Activated naive CD4-positive, alpha-beta T cell treated with anti-CD3 and anti-CD28 coated beads, Interleukin-2, amount 10 ng/mL, durations not matched to agents 7 days and 5 days (primary cell): ENCODE measurements at places on chromosomes 1 and 21.
A peak's percentile ranks its signal among the peaks of the same experiment; 100 is the strongest.

DNA sequence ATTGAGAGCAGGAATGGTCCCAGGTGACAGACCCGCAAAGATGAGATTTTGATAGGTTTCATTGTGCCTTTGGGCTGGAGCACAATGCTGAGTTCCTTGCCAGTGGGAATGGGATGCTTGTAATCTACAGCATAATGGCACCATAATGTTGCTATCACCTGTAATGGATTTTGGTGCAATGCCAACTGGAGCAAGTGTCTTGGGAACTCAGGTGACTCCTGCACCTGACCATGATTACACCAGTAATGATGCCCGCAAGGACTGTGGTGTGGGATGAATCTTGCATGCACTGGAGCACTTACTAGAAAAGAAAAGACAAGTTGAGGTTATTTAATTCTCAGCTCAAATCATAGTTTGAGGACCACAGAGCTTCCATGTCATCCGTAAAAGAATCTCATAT lies 96.7 kb downstream of the PTPRU start:
- DNase-seq: no peak

- no peak for DNase-seq
Observed at GRCh38 chr1:57206038-57206437, 217.8 kb downstream of the DAB1 start.

- DNase-seq: no peak
Observed at GRCh38 chr1:32884032-32884372, 2.3 kb upstream of the HPCA start.

DNA sequence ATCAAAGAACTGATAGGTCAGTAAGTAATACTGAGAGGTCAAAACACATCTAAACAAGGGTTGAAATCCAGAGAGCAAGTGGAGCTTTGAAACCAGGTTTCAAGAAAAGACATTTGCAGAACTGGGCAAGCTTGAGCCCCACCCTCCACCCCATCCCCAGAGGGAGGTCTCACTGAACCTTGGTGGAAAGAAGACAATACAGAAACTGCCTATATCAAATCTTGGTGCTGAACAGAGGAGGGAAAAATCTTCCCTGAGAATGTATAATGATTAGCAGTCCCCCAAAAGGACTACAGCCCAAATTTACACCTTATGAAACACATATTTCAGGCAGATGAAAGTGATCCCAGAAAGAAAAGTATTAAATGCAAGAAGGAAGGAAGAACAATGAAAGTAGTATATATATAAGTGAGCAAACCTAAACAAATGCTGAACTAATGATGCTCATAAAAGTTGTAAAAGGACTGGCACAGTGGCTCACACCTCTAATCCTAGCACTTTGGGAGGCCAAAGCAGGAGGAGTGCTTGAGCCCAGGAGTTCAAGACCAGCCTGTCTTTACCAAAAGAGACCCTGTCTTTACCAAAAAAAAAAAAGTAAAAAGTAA lies 12.4 kb downstream of the ZBTB17 start:
- DNase-seq: no peak

GRCh38 chr1:79281442-79281841 lies 274.9 kb upstream of the ADGRL4 start:
- DNase-seq: no peak

DNA sequence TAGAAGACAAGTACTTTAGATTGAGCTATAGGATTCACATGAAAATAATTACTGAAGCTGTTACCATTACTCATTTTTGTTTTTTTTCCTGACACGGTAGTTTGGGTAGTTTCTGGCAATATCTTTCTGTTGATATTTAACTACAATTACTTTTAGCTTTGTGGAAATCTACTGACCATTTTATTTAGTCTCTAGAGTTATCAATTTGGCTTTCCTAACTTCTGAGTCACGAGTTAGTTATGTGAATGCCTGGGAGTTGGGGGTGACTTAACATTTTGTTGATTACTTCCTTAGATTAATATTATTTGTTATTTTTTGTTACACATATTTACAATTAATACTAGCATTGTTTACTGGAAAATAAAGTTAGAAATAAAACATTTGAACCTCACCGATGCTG lies 160.6 kb downstream of the HMCN1 start:
- no peak for DNase-seq

DNA sequence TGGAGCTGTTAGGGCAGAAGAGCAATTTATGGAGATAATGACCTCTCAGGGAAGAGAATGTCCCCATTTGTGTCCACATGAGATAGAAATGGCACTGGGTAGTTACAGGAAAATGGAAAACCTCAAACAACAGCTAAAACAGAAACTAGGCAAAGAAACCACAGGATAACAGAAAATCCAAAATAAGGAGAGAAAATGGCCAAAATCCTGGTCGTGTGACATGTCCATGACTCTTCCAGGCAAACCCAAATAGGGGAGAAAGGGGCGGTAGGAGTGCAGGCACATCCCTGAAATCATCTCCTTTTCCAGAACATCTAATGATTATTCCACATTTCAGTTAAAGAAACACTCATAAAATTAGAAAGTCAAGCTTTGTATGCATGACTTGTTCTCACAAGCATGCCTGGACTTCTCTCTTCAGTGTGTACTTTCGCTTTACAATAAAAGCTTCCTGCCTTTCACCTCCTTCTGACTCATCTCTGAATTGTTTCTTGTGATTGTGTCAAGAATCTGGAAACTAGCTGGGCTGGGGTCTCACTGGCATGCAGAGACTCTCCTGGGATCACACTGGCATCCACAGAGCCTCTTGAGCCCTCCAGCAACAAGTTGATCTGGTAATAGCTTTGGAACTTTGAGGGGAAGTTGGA lies 171.4 kb upstream of the ZP4 start:
- no peak for DNase-seq

DNA sequence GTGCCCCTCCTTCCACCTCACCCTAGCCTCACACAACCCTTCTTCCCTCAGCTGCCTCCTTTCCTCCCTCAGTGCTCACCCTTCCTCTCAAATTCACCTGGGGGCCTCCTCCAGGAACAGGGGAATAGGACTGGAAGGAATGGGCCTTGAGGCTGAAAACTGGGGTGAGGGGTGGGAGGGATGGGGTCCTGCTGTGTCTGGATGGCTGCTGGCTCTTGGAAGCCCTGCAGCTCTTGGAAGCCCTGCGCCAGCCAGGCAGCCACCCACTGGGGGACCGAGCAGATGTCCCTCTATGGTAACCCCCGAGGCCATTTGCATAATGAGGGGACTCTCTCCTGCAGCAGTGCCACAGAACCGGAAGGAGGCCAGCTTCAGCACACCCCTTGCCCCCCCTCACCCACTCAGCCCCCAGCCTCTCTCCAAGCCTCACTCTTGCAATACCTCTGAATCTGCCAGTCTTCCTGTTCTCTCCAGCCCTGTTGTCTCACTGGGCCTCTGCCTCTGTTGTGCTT lies 85.2 kb downstream of the KIRREL1 start:
- no peak for DNase-seq

- DNase-seq: no peak
Observed at GRCh38 chr1:53559391-53559815, 100.2 kb downstream of the DMRTB1 start.

DNA sequence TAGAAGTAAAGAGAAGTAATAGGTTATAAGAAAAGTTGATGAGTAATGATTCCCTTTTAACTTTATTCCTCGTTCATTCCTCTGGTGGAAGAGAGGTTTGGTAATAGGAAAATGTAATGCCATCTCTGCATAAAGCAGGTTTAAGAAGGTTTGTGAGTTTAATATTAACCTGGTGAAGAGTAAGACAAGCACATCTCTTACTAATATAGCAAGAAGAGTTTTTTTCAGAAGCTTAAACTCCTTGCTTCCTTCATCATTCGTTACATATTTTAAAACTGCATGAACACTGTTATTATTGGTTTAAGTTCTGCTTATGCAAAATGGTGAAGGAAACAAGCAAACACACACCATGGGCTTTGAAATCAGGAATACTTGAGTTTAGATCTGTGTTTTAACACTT lies 9.2 kb upstream of the PLA2G4A start:
- DNase-seq: no peak

- DNase-seq: peak; percentile 73
Observed at GRCh38 chr1:161119092-161119903, 1.4 kb downstream of the NIT1 start.

- DNase-seq: peak; percentile 40
Observed at GRCh38 chr1:202145068-202145743, 669 bp upstream of the ARL8A start.

DNA sequence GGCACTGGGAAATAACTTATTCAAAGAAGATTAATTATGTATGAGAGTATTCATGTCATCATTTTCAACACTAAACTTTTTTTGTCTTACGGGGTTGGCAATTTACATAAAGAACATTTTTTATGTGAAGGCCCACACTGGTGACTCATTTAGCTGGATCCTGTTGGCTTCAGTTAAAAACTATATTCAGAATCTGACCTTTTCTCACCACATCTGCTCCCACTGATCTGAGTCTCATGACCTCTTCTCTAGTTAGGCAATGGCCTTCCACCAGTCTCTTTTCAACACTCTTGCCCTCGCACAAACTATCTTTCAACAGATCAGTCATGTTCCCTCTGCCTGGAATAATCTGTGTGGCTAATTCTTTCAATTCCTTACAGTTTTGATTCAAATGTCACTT lies 53.4 kb downstream of the TMPRSS15 start:
- DNase-seq: no peak

GRCh38 chr1:164969253-164969652 lies 387.3 kb downstream of the LMX1A start:
- no peak for DNase-seq

GRCh38 chr1:36782785-36783184 lies 251.5 kb downstream of the GRIK3 start:
- no peak for DNase-seq

DNA sequence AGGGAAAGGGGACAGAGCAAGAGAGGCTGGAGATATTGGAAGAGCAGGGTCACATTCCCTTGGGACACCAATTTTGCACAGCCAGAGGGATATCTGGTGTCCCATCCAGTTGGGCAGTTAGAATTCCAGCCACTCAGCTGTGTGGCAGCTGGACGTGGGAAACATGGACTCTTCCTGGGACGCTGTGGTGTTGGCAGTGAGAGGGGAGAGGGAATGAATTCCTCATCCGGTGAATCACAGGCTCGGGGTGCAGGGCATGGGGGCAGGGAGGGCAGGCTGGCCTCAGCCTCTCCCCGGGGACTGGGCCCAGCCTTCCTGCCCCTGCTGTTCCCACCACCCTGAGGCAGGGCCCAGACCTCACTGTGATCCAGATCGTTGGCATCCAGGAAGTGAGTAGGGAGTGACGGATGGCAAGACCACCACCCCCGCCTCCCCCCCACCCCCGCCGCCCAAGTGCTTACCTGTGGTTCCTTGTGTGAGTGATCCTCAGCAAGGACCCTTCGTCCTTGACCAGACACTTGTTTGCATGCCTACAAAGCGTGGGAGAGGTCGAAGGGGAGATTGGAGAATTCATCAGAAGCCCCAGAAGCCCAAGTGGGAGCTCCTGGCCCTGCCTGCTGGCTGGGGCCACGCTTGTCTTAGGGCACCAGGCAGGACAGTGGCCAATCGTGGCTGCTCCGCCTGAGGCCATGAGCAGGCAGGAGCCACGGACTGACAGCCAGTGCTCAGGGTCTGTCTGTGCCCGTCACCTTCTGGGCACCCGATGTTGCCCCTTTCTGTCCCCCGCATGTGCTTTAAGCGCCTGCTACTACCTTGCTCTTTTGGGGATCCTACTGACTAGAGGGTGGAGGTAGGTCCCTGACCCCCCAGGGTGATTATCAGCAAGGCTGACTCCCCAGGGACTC lies 8.7 kb downstream of the WNT3A start:
- peak; percentile 4 for DNase-seq

DNA sequence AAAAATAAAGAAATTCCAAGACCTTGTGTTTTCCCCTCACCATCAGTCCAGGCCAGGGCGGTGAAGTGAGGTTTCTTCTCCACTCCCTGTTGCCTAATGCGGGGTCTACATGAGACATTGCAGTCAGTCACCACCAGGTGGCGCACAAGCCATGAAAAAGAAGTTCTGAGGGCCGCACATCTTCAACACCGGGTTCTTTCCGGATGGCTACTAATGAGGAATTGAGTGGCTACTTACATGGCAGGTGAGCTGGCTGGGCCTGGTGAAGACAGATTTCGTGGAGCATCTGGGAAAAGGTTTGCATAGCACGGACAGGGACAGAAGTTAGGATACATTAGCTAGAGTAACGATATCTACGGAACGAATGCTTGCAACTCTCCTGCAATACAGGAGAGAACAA lies 15.8 kb upstream of the S100A11 start:
- DNase-seq: peak; percentile 89

- DNase-seq: peak; percentile 37
Observed at GRCh38 chr1:220271706-220272046, 577 bp downstream of the RAB3GAP2 start.

GRCh38 chr1:66436378-66437135 lies 97.4 kb upstream of the SGIP1 start:
- peak; percentile 56 for DNase-seq

DNA sequence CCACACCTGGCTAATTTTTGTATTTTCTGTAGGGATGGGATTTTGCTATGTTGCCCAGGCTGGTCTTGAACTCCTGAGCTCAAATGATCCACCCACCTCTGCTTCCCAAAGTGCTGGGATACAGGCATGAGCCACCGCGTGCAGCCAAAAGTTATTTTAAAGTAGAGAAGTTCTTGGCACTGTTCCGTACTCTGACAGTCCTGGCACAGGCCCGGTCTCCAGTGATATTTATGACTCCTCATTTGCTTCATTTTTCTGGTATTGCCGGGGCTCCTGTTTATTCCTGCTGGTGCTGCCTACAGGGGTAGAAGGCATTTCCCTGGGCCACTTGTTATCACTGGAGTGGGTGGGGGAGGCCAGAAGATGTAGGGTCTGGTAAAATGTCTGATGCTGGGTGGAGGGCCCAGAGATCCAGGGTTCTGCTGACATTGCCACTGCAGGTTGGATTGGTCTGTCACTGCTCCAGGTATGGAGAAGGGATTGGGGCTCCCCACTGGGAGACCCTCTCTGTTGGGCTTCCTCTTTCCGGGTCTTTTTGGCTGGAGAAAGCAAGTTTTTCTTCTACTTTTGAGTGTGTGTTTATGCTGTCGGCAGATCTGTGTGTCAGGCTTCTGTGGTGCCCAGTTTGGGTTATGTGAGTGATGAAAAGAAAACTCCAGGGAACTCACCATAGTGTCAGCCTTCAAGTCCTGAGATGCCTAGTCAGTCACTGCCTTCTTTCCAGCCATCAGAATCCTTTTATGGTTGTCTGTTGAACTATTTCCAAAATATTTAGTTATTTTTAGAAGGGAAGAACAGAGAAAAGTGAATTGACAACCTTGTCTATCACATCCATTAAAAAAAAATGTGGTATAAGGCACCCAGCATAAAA lies 4.5 kb downstream of the MROH7 start:
- no peak for DNase-seq

- no peak for DNase-seq
Observed at GRCh38 chr1:237396426-237396825, 354.4 kb downstream of the RYR2 start.
